Neural crest cell (in vitro differentiated cells): ENCODE measurements at places on chromosomes 6 and 20.

- DNase-seq, result no peak
Measured at GRCh38 chr20:21376626-21377025, 20.7 kb downstream of the NKX2-4 start.

GRCh38 chr20:41125530-41126457 is 11.5 kb upstream of the PLCG1 start:
- no peak for DNase-seq

GRCh38 chr6:111228094-111228493 is 140.8 kb downstream of the SLC16A10 start:
- no peak for DNase-seq

- DNase-seq, result no peak
Measured at GRCh38 chr20:32319100-32319499, 39.0 kb upstream of the ASXL1 start.

- DNase-seq, result no peak
Measured at GRCh38 chr6:168716581-168716980, 275.6 kb downstream of the SMOC2 start.

- no peak for DNase-seq
Measured at GRCh38 chr6:70162972-70163371, 139.9 kb downstream of the COL9A1 start.

GRCh38 chr6:147852772-147853171 is 344.3 kb downstream of the SAMD5 start:
- DNase-seq, result no peak

DNA sequence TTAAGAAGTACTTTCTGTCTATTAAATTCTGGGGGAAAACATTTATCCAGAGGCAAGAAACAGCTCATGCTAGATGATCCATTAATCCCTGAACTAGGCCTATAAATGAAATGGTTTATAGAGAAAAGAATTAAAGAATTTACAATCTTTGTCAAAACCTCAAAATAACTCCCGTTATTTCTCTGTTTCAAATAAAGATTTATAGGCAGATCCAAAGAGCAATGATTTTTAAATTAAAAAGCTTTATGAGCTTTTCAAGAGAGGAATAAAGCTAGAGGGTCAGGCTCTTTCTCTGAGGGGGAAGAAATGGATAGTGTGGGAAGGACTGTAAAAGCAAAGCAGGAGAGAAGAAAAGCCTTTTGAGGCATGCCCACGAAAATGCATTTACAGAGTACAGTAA is 82.5 kb upstream of the OGFRL1 start:
- no peak for DNase-seq

DNA sequence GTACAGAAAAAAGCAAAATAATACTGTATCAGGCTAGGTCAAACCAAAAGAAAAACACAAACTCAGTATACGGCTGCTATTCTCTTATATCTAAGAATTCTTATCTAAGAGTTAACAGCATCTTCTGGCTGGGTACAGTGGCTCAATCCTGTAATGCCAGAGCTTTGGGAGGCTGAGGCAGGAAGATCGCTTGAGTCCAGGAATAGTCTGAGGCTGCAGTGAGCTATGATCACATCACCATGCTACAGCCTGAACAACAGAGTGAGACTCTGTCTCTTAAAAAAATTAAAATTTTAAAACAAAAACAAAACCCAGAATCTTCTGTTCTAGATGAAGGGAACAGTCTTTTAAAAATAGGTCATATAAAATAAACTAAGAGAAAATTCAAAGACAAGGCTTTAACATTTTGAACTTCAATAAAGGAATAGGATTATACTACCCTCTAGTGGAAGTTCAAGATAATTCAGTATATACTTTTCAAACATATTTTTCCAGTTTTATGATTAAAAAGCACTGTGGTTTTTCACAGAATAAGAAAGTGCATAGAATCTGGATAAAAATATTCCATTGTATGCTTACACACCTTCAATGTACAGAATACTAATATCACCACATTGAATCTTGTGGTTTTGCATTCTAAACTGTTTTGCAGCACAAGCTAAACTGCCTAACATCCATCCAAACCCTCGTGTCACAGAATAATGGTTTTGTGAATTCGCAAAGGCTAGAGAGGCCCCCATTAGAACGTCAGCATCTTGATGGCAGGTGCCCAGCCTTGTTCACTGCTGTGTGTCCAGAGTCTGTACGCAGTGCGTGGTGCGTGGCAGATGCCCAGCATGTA is 39.3 kb downstream of the DTNBP1 start:
- DNase-seq, result no peak

DNA sequence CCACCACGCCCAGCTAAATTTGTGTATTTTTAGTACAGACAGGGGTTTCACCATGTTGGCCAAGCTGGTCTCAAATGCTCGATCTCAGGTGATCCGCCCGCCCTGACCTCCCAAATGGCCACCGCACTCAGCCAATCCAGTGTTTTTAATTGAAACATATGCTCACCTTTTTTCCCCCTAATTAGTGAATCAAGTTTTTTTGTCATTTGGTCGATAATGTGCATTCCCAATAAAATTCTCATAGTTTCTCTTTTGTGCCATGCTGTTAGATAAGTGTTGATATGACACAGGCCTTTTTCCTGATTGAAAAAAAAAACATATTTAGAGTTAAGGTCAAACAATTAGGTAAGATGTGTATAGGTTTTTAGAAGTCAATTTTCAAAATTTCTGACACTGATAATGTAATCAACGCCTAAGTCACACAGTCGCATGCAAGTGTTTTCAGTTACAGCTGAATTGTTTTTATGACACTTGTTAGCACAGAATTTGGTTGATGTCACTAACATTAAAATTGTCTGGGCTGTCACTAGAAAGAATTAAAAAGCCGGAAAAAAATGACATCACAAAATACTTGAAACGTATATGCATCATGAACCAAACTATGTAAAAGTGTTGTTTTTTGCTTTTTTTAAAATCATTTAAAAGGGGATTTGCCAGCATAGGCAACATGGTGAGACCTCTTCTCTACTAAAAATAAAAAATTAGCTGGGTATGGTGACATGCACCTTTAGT is 21.9 kb downstream of the ZNF217 start:
- no peak for DNase-seq

- no peak for DNase-seq
Measured at GRCh38 chr20:5614506-5614905, 135.7 kb upstream of the SHLD1 start.

GRCh38 chr20:35146299-35146919 is 727 bp downstream of the EDEM2 start:
- peak; percentile 15 for DNase-seq

DNA sequence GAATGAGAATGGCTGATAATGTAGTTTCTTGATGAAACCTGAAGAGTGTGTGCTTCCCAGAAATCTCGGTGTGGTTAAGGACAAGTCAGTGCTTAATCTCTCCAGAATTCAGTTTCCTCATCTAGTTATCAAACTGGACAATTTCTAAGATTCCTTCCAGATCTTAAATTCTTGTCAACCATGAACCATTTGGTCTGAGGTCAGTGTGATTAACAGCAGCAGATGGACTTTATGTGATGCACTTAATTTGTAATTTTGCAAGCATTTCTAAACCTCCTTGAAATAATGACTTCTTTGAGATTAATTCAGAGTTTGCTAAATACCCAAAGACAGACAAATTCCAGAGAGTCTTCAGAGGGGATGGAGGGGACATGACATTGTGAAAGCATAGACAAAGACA is 160.3 kb downstream of the KIF16B start:
- DNase-seq, result no peak

GRCh38 chr6:53165293-53165692 is 16.7 kb upstream of the GCM1 start:
- no peak for DNase-seq

DNA sequence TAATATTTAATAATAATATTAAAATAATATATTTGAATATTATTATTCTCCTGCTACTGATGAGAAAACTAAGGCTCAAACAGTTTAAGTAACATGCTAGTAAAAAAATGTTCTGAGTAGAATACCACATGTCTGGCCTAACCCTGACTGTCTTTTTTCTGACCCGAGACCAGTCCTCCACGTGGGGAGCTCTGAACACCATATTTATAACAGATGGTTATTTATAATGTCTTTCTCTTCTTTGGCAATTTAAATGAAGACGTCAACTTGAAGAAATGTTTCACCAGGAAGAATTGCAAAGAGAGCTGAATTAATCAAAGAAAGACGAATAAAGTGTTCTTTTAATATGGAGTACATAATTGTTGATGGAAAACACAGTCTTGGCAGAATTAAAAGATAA is 82.0 kb downstream of the SLC22A3 start:
- no peak for DNase-seq

DNA sequence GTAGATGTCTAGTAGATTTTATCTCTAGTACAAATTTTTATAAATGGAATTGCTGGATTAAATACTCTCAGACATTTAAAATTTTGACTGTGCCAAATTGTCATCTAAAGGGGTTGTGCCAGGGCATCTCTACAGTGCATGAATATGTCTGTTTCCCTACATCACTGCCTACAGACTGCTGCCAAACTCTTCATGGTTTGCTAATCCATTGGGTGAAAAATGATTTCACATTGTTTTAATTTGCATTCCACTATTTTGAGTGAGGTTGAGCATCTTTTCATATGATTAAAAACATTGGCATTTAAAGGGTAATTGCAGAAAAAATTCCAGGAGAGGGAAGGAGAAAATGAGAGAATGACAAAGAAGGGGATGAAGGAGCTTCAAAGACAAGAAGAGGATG is 267.7 kb upstream of the RNF24 start:
- no peak for DNase-seq
